ENCODE measurements at places on chromosomes 12 and 14.
A peak's percentile ranks its signal among the peaks of the same experiment; 100 is the strongest.

DNA sequence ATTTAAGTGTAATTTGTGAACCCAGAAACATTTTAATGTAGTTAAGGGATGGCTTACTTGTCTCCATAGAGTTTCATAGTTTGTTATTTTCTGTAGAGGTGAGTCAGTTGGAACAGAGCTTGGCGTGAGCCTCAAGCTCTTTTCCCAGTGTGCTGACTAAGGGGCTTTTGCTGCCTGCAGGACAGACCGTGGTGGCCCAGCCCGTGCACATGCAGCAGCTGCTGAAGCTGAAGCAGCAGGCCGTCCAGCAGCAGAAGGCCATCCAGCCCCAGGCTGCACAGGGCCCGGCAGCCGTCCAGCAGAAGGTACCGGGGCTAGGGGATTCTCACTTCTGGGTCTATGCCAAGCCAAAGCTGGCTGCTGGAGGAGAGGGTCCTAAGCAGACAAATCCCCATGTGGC, 76.9 kb downstream of the DDX51 start:
- no peak for DNase-seq

DNA sequence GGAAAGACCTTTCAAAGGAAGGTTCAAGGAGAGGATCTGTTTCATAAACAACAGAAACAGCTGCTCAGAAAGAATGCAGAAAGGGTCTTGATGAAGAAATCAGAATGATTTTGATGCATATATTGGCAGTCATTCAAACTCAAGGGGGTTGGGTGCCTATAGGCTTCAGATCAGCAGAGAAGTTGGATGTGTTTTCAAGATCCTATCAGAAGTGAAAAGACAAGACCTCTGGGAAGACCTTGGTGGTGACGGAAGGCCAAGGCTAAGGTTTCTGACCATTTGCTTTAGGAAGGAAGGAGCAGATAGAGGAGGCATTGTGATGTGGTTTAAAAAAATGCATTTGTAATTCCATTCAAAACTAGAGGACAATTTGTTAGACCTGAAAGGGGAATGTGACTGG, 15.2 kb upstream of the PTPRB start:
- no peak for DNase-seq

DNA sequence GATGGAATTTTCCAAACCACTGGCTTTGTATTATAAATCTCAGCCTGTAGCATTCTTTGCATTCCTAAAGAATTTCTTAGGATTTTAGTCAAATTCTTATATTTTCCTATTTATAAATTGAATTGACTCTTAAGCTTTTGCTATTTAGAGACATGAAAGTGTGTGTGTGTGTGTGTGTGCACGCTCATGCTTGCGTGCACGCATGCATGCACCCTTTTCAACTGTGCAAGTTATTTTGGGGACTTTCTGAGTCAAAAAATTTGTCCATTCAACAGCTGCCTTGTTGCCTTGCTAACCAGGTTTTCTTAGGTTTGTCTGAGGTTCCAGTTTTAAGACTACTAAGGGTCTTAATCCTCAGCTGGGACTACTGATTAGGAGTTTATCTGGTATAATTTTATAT, 42.6 kb downstream of the GPATCH2L start:
- DNase-seq, result no peak

DNA sequence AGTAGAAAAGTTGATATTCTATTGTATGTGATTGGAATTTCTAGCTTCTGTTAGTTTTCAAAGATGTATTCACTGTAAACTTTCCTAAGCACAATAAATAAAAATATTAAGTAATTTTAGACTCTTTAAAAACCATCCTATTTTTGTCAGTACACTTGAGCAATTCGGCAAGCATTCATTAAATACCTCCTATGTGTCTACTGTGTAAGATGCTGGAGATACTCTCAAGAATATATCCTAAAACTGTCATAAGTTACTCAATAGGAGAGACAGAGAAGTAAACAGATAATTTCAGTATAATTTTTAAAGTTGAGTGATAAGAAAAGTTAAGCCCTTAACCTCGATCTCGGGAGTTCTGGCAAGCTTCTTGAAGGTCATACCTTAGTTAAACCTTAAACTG, 46.1 kb downstream of the FANCM start:
- DNase-seq, result no peak

GRCh38 chr12:19842116-19842515, 402.8 kb downstream of the AEBP2 start:
- no peak for DNase-seq

GRCh38 chr12:4539167-4539870, 629 bp downstream of the RAD51AP1 start:
- DNase-seq, result no peak

GRCh38 chr14:21070610-21071224, 613 bp downstream of the ARHGEF40 start:
- no peak for DNase-seq

- DNase-seq, result no peak
These were observed 27.4 kb downstream of the GPR65 start for GRCh38 chr14:88032373-88032772.

GRCh38 chr12:103301642-103302591, 193.9 kb downstream of the C12orf42 start:
- no peak for DNase-seq

- DNase-seq, result peak; percentile 61
These were observed at the start of gene SLC2A13 for GRCh38 chr12:40105515-40106201. Gene SLC2A13 (minus strand): TSS chr12:40106081. CDS start chr12:40105808, 273 bp downstream.

- no peak for DNase-seq
These were observed 147.4 kb downstream of the RASSF9 start for GRCh38 chr12:85688837-85689236.

- no peak for DNase-seq
These were observed 24.3 kb downstream of the SYNDIG1L start for GRCh38 chr14:74401504-74402241.

DNA sequence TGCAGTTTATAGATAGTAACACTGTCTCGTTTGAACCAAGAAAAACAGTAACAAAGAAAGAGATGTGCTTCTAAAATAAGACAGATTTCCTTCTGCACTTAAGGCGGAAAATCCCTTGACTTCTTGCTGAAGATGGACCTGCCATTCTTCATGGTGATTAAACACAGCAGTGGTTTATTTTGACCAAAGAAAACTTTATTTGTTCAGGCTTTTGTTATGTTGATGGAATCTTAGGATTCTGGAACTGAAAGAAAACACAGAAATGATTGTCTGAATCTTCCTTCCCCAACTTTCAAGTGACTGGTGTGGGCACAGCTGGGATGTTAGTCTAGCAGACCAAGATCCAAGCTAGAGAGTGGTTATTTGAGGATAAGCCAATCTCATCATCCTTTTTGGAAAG, 72.2 kb downstream of the DACT1 start:
- DNase-seq, result no peak

- DNase-seq, result no peak
These were observed 44.4 kb upstream of the GNG2 start for GRCh38 chr14:51816031-51816430.

GRCh38 chr12:132226604-132227003, 82.3 kb downstream of the NOC4L start:
- DNase-seq, result no peak

DNA sequence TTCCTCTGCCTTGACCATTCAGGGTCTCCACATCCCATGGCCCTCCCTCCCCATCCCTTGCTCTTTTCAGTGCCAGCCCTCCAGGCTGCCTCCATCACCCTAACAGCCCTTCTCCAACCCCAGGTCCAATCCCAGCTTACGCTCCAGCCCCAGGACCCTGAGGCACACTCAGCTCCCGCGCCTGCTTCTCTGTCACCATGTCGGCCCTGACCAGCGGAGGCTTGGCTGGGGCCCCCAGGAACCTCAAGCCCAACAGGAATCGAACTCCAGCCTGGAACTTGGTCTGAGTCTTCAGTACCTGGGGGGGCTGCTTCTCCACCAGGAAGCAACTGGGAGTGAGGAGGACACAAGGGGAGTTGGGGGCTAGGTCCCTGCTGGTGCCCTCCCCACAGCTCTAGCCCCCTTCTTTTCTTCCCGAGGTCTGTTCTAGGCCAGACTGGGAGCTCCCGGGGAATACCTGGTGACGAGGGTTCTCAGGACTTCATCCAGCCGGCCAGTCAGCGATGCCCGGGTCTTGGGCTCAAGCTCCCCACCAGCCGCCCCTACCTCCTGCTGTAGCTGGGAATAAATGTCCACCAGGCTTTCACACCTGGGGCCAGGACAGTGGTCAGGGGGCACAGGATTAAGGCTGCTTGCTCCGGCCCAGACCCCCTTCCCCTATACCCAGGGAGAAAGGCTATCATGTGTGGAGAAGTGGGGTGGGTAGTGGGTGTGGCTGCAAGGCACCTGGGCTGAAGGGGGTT, 6.0 kb downstream of the STAT6 start:
- no peak for DNase-seq

GRCh38 chr14:79514700-79515099, 696.6 kb downstream of the DIO2 start:
- peak; percentile 3 for DNase-seq

DNA sequence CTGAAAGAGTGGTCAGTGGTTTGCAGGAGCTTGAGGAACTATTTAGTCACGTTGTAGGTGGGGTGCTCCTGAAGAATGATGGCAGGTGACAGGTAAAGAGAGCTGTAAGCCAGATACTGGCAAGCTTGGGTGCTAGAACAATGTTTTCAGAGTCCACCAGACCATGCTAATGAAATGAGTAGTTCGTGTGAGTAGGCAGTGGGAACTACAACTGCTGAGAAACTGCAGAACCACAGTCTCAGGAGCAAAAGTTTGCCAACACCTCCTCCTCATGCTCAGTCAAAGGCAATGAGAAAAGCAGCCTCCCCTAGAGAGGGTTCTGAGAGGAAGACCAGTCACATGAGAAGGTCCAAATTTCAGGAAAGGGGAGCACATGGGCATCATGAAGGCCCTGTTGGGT, 91.3 kb downstream of the PRKD1 start:
- DNase-seq, result no peak

GRCh38 chr14:50523271-50524041, 8.9 kb downstream of the MAP4K5 start:
- peak; percentile 65 for DNase-seq

DNA sequence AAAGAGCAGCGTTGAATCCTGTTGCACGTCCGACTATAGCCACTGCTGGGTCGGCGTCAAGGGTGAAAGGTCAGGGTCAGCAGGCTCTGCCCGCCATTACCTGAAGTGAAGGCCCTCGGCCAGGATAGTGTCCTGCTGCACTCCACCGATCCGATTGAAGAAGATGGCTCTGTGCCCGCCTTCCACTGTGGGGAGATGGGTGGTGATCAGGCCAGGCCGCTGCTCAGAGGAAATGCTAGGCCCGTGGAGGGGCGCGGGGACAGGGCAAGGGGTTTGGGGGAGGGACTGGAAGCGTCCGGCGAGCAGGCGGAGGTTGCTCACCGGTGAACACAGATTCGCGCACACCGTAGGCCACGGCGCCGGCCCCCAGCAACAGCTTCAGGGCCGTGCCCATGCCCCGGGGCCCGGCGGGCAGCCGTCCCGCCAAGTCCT, 352 bp downstream of the PHB2 start:
- DNase-seq, result no peak

DNA sequence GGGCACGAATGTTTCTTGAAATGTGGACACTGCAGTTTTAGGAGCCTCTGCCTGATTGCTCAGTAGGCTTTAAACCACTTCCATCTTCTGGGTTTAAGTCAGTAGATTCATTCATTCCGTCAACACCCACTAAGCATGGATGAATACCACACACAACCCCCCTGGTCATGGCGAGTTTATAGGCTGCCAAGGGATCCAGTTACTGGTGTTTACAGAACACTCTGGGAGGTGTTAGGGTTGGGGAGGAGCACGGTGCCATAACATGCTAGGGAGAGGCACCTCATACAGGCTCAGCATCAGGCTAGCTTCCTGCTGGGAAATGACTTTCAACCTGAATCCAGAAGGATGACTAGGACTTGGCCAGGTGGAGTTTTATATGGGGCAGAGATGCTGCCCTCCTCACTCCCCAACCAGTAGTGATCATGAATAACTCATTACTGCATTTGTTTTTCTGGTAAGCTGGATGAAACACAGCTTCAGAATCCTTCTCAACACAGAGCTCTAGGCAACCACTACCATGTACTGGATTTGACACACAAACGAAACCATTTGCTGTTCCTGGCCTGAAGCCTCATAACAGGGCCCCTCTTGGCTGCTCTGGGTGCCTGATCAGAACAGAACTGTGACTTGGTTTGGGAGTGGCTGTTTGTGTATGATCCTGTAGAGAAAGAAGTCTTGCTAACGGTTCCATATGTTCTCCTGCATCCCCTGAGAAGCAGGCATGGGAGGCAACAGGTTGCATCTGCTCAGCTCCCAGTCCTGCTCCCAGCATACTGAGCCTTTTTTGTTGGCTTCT, 47.9 kb downstream of the FBXW8 start:
- DNase-seq, result no peak

- DNase-seq, result peak; percentile 65
These were observed 188.1 kb downstream of the SLC5A8 start for GRCh38 chr12:101021911-101022388.

DNA sequence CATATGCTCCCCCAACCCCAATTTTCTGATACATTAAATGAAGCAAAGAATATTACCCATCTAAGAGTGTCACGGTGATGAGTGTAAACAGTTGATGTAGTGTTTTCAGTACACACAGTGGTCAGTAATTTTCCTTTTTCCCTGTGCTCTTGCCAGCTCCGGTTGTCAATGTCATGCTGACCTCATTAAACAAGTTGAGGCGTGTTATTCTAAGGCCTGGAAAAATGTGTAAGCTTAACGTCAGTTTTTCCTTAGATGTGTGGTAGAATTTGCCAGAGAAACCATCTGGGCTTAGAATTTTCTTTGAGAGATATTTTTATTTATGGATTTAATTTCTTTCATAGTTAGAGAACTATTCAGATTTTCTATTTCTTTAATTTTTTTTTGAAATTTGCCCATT, 11.7 kb upstream of the SERPINA6 start:
- no peak for DNase-seq

GRCh38 chr12:70686299-70686698, 49.1 kb upstream of the PTPRB start:
- DNase-seq, result no peak

- DNase-seq, result no peak
These were observed 1.7 kb downstream of the LMBR1L start for GRCh38 chr12:49108958-49109404.

DNA sequence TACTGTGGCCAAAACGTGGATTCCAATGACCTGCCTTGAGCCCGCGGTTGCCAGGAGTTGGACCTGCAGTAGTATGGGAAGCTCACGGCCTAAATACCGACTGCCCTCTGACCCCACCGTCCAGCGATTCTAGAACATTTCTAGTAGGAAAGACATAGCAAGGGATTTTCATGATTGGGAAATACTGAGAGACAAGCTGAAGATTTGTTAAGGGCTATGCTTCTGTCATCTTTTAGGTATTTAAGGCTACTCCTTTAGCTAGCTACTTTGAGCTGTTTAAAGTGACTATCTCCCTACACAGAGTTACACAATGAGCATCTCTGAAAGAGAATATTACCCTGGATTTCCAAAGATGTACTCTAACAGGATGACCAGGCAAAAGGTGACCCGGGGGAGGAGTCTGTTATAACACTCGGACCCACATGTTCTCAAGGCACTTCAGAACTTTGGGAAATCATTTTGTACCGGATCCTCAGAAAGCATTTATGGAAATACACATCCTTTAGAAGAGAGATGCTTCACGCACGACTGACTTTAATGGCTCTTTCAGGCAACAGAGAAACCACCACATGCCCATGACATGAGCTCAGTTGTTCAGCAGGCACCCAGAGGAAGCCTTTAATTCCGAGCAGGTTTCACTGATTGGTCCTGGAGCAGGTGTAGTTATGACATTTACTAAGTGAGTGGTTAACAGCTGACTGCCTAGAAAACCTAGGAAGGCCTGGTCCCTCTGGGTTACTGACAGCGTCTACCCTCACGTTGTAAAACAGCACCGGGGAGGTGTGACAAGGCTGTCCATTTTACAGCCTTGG, 4.2 kb downstream of the BAG5 start:
- no peak for DNase-seq

GRCh38 chr12:24929953-24930352, 18.9 kb downstream of the BCAT1 start:
- no peak for DNase-seq

- no peak for DNase-seq
These were observed at the start of gene ARHGEF40 for GRCh38 chr14:21070083-21070609. Gene ARHGEF40 (plus strand): TSS chr14:21070304. CDS start chr14:21070397, 93 bp downstream.
